OCI-M1 (cell line): ENCODE measurements at places on chromosomes 6 and 20.

DNA sequence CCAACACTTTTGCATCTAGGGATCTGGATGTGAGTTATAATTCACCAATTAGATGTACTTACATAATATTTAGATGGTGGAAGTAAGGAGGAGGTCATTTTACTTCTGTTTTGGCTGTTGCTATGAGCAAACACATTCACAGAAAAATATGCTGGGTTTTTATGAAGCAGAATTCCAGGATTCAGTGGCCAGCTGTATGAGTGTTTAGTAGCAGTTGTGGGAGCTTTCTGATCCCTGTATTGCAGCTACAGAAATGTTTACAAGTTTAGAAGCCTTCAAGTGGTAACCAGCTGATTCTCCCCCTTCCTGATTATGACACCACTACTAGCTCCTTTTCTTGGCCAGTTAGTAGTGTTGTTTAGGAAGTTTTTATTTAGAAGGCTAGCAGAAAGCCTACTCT, 177.0 kb downstream of the TENT5A start:
- no peak for DNase-seq

GRCh38 chr6:137821491-137821890, 45.6 kb upstream of the TNFAIP3 start:
- DNase-seq = no peak

DNA sequence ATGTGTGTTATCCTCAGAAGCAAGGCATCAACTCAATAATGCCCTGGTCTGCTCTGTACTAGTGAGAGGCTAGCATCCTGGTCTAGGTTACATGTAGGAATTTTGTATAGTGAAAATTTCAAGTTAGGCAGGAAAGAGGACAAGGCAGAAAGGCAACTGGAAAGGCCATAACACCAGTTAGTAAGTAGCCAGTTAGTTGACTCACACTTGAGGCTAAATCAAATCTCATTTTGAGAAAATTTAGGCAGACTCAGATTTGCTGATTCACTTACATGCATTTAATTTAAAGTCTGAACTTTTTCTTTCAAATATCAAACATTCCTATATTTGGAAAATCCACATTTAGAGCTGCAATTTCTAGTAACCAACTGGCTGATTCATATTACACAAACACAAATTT, 184.5 kb upstream of the TCF21 start:
- no peak for DNase-seq

DNA sequence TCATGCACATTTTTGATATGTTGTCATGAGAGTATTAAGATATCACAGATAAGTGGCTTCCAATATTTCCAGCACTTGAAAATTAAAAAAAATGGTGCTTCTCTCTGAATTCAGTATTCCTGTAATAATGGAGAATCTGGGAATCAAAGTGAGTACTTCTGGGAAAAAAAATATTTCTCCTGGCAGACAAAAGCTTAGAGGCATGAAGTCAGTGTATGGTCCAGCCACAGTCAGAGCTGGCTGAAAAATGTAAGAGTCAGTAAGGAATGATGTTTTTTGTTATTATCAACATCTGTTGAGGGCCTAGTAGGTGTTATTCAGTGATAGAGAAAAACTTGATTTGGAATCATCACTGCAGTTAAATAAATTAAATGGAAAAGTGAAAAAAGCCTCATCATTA, 3.2 kb upstream of the RFPL4B start:
- no peak for DNase-seq

GRCh38 chr6:160030103-160030502, 61.2 kb downstream of the IGF2R start:
- DNase-seq = no peak

GRCh38 chr20:11051136-11051535, 377.3 kb upstream of the JAG1 start:
- no peak for DNase-seq

DNA sequence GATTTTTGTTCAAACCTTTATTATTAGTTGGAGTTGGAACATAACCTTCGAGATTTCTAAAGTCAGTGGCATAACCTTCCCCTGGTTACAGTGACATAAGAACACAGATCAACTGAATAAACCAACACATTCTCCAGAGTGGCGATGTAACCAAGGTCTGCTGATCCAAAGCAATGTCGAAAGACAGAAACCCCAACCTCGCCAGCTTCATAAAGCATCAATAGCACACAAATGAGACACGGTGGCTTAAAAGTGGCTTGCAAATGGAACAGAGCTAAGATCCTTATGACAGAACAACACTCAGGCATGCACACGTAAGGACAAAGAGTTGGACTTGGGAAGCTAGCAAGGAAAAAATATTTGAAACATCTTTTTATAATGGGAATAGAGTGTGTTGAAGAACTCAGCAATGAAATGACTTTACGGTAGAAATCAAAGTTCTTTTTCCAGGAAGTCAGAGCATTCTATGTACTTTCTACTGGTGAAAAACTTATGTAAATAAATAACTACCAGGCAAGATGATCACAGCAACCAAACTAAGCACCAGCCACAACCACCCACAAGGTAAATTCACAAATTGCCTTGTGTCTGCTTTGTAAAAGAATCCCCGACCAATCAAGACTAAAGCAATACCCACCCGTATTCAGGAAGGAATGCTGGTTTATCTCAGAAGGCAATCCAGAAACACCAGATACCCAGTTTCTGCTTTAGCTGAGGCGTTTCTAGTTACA, 61.0 kb upstream of the NHSL1 start:
- no peak for DNase-seq

DNA sequence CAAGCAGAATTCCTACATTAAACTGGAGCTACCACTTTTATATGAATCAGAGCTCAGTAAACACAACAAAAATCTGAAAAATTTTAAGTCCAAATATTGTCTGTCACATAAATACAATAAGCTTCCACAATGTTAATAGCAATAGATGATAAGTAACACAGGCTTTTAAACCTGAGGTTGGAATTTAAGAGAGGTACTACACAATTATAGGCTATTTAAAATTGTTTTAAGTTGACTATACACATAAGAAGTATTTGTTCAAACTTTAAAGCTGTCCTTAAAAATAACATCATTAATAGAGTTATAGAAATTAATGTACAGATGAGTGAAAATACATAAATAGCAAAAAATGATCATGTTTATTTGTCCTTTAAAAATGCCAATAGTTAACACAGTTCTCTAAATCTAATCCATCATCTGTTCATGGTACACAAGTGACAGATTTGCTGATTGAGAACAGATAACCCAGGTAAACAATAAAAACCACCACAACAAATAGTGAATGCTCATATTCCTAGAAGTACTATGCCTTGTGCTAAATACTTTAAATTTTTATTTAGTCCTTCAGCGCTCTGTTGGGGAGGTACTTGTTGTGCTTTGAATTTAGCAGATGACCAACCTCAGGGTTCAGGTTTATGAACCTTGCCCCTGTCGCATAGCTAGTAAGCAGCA, 382.3 kb upstream of the ID4 start:
- no peak for DNase-seq

DNA sequence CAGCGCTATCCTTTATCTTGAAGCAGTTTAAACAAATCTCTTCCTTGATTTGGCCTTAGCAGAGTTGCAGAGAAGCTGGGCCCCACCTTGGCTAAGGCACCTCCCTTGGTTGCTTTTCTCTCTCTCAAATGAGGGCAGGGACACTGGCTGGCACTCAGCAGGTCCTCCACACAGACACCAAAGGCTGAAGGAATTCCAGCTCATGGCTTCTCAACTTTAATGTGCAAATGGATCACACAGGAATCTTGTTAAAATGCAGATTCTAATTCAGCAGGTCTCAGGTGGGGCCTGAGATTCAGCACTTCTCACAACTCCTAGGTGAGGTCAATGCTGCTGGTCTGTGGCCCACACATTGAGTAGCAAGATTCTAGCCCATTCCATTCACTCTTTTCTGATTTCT, 25.7 kb downstream of the RIMS4 start:
- DNase-seq = no peak

- DNase-seq = no peak
Observed at GRCh38 chr6:166615059-166615770, 11.8 kb downstream of the RPS6KA2 start.

DNA sequence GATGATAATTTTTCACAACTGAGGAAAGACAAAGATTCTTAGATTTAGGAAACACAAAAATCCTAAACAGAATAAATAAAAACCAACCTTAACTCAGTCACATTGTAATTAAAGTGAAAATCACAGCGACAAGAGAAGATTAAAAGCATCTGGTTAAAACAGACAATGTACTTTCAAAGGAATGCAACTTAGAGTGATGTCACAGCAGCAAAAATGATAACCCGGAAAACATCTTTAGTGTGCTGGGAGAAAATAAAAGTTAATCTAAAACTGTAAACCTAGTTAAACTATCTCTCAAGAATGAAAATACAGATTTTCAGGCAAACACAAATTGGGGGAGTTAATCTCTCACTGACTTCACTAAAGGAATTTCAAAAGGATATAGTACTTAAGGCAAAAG, 76.8 kb upstream of the OGFRL1 start:
- DNase-seq = no peak

DNA sequence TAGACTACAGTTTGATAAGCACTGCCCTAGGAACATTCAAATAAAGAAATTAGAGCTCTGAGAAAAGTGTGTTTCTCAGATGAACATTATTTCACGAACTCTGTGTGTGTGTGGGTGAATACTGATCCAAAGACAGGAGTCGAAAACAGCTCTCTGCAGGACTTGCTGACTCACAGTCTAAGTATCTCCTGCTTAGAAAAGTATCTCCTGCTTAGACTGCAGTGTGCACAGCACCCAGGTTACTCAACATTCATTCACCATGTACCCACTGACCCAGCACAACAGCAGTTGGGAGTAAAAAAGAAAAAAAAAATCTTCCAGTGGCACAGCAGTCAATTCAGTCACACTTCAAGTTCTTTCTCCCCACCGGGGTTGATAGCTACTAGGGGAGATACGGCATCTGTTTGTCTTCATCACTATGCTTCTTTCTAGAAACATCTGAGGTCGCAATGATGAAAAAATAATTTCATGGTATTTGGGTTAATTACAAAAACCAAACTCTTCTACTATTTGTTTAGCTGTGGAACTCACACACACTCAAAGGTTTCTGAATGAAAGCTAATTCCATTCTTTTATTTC, 48.0 kb downstream of the GCLC start:
- DNase-seq = no peak

DNA sequence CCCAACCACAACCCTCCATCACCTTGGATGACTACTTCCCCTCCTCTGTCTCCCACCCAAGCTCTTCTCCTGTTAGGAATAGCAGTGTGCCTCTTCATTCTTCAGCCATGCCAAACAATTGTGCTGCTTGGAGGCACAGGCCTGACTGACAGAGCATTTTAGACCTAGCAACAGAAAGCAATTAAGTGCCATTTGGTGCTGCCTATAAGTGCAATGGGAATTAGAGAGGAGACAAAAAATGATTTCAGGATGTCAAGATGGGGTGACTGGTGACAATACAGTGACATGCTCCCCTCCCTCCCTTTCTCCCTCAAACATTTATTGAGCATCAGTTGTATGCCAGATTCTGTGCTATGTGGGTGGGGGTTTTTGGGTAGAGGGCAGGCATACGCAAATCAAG, 322.6 kb upstream of the MOCS1 start:
- no peak for DNase-seq

GRCh38 chr6:29011276-29011734, 6.2 kb upstream of the ZNF311 start:
- DNase-seq = peak; percentile 94

GRCh38 chr6:99608059-99608885, 1.6 kb downstream of the PRDM13 start:
- DNase-seq = no peak

GRCh38 chr6:11791354-11792107, 12.9 kb upstream of the ADTRP start:
- DNase-seq = no peak

DNA sequence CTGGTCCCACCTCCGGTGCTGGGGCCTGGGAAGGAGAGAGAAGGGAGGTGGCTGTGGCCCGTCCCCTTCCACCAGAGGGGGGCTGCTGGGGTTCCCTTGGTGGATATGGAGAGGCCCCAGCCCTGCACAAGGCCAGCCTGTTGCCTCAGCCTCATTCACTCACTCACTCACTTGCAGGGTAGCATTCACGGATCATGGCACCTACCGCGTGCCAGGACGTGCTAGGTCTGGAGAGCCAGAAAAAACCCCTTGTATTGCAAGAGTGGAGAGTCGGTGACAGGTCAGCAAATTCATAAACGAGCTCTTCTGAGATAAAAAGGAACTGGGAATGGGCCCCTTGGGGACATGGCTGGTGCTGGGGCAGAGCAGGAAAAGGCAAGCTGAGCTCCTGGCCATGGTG, 6.4 kb upstream of the ZBTB46 start:
- DNase-seq = no peak

DNA sequence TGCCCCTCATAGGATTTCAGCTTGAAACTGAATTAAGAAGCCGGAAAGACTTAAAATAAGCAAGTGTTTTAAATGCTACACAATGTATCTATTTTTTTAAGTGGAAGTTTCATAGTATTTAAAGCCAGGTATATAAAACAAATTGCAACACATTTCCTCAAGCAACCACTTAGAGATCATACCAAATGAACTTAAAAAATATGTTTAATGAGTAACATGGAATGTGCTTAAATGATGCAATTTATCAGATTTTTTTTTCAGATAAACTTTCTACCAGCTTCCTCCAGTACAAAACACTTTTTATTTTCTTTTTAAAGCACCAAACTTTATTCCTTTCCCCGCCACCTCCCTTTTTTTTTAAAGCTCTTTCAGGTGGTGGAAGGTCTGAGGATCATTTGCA, 534.3 kb downstream of the BMP2 start:
- no peak for DNase-seq
